ENCODE measurements at places on chromosomes 2 and 18.

DNA sequence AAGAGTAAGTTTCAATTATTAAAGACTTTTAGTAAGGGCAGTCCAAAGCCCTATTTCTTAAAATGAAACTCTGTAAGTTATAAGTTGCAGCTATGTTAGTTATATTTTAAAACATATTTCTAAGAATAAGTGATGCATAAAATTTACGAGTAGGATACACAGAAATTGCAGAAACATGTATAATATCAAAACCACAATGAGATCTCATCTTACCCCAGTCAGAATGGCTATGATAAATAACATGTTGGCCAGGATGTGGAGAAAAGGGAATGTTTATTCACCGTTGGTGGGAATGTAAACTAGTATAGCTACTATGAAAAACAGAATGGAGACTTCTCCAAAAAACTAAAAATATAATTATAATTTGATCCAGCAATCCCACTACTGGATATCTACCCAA lies 201.2 kb downstream of the CBLN2 start:
- no peak for DNase-seq

GRCh38 chr18:12035481-12035880 lies 54.2 kb downstream of the IMPA2 start:
- DNase-seq = no peak

GRCh38 chr2:219228041-219228910 lies 1.2 kb downstream of the ATG9A start:
- DNase-seq = no peak

GRCh38 chr2:7196883-7197282 lies 279.7 kb downstream of the RNF144A start:
- DNase-seq = no peak

- DNase-seq = no peak
These were observed 15.8 kb upstream of the RTTN start for GRCh38 chr18:70221156-70221914.

GRCh38 chr2:140711867-140712266 lies 1418.9 kb downstream of the LRP1B start:
- no peak for DNase-seq

GRCh38 chr18:49730951-49731391 lies 82.4 kb downstream of the ACAA2 start:
- no peak for DNase-seq

- DNase-seq = no peak
These were observed 16.9 kb downstream of the SH2D6 start for GRCh38 chr2:85435220-85435958.

GRCh38 chr2:118667964-118668363 lies 179.5 kb downstream of the EN1 start:
- DNase-seq = no peak

- no peak for DNase-seq
These were observed 15.4 kb upstream of the RMC1 start for GRCh38 chr18:23487738-23488570.

DNA sequence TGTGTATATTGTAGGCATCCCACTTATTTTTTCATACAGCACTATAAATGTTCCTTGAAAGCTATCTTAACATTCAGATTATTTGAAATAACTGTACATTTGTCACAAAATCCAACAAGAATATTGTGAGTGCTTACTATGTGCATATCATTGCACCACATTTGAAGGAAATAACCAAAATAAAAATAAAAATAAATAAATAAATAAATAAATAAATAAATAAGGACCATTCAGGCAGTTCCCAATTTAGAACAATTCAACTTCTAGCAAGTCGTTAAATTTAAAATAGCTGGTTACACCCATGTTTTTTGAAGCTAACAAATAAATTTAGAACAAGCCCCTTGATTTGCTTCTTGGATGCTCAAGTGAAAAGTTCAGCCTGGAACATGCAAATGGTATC lies 548.3 kb downstream of the ERBB4 start:
- no peak for DNase-seq

DNA sequence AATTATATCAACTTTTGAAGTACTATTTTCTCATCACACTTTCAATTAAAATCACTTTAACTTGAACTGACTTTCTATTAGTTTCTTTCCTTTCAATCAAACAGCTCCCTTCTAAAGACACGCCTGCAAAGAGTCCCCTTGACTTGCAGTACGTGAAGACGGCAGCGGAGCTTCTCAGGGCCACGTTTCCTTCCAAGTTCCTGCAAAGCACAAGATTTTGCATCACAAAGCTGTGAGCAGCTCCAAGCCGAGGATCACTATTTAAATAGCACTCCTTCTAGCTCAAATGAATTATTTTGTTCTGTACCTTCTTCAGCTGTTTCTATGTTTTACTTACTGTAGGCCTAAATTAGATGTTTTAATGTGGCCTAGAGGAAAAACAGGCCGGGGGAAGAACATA lies 30.8 kb downstream of the SH3YL1 start:
- DNase-seq = no peak

DNA sequence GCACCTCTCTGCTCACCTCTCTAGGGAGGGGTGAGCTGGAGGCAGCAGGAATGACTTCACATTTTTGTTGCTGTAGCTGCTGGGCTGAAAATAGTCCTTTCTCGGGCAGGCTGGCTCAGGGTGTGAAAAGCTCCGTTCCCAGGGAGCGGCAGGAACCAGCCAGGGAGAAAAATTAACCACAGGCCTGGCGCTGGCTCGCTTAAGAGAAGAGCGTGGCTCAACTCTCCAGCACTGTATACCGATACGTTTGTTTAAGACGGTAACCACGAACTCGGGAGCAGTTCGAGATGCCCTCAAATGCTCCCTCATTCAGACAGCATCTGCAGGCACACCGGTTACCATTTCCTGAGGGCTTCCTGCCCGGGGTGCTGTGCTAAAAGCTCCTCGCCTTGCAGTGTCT lies 129.6 kb downstream of the CELF4 start:
- no peak for DNase-seq

DNA sequence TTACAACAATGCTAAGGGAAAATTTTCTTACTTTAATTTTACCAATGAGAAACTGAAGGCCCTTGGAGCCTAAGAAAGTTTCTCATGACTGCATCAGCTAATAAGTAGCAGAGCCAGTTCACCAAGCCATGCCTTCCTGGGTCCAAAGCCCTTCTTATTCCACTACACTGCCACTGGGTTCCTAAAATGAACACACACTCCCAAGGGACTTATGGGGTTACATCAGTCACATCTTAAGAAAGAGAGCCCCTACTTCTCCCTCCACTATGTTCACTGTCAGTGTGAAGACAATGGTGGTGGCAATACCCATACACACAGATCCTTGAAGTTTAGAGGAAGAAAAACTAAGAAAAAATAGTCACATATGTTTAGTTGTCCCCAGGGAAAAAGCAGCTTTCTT lies 20.6 kb downstream of the MBD2 start:
- DNase-seq = no peak

GRCh38 chr2:120203251-120204021 lies 19.8 kb downstream of the TMEM185B start:
- no peak for DNase-seq

GRCh38 chr2:173153301-173153885 lies 77.7 kb downstream of the MAP3K20 start:
- no peak for DNase-seq

DNA sequence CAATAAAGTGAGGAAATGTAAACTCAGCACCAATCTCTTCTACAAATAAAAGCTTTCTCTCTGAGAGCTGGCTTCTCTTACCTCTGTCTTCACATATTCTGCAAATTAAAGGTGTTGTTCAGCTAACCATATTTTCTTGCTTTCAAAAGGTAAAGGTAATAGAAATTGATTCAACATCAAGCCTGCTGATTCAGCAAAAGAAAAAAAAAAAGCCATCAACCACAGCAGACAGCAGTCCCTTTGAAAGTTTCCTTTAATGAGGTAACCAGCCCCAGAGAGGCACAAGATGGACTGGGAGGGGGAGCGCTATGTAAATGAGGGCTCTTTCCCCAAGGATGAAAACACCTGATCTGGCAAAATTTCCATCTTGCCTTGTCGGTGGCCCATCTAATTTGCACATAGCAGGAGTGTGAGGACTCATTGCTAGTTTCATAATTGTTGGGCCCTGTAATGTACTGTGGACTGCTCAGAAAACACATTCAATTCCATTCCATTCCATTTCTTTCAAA lies 154.9 kb upstream of the SOX11 start:
- no peak for DNase-seq

DNA sequence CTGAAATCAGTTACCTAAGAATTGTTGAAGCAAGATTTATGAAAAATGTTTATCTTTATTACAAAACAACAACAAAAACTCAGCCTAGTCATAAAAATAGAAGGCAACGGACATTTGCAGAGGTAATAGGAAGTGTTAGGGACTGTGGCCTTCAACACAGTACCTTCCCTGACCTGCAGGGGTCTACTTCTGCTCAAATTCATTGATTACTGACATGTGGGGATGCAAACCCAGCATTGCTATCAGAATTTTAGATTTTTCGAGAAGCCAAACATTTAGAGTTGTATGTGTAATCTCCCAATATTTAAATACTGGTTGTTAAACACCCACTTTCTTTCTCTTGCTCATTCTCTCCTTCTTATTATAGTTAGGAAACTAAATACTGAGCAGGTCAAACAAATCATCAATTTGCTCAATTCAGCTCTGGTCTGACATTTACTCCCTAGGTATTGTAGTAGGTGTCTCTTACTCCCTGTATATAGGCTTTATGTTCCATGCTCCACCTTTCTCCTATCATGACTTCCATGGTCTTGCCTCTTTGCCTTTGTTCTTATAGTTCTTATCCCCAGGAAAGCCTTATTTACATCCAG lies 198.5 kb downstream of the UBE2E3 start:
- no peak for DNase-seq

DNA sequence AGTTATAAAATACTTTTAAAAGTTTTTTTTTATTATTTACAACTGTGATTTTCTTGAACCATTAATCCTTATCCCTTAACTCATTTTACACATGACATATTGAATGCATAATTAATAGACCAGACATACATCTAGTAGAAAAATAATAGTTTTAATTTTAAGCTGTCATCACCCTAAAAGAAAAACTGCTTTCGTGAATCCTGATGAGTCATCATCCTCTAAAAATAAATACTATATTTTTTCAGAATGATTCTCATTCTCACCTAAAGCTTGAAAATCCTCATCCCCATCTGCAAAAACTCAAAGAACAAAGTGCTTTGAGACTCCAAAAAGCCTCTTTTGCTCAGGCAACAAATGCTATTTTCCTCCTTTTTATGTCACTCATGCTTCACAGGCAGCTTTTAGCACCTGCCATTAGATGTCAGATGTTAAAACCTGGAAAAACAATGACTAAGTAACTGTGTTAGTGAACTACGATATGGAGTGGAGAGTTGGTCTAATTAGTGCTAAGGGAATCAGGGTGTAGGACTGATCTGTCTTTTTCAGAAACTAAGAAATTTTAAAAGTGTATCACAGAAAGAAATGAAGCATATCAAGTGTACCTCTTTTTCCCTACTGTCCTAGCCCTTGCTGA lies 297.6 kb downstream of the TMX3 start:
- DNase-seq = no peak

DNA sequence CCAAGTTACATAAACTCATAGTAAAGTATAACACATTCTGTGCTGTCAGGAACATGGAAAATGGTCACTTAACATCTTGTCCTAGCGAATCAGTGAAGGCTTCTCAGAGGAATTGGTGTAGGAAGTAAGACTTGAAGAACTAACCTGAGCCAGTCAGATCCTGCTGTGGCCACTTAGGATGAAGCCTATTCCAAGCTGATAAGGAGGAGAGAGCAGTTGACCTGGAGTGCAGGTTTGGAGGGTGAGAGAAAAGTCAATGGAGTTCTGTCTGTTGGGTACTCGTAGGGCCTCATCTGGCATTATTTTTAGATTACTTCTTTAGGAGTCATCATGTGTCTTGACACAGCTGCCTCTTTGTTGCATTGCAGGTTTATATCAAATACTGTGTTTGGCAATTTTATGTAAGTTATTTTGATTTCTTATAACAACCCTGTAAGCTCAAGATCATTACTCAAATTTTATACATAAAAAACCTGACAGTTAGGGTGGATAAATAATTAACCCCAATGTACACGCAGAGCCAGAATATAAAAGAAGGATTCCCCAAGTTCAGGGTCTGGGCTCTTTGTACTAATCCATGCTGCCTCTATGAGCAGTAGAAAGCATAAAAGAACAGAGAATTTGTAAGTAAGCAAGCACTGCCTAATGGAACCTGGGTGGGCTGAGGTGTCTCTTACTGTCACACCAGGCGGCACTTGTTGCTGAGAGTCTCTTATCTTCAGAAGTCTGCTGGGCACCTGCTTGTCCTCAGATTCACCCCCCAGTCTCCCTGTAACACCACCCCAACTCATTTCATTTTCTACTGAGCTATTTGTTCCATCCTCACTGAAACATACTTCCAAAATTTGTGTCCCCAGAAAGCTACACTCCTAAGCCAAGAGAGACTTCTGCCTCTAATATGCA lies 252.1 kb upstream of the NT5C1B start:
- no peak for DNase-seq

GRCh38 chr18:44651478-44651877 lies 29.2 kb upstream of the SETBP1 start:
- no peak for DNase-seq

DNA sequence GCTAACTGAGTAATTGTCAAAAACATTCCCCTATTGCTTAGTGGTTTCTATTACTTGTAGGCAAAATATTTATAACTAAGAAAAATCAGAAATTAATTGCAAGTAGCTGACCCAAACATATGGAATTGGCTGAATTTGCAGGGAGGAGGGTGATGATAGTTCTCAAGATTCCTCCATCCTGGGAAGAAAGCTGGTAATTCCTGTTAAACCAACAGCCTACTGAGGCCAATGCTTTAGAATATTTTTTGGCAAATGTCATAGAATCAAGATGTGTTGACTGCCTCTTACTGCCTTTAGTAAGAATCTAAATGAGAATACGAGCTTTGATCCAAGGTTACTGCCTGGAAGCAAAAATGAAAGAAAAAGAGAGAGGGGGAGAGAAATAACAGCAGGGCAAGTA lies 120.0 kb downstream of the COL6A3 start:
- DNase-seq = no peak

- peak; percentile 6 for DNase-seq
These were observed 605 bp downstream of the REV1 start for GRCh38 chr2:99489063-99489760.

- DNase-seq = no peak
These were observed 678.1 kb upstream of the SLC8A1 start for GRCh38 chr2:41129988-41130387.

- DNase-seq = no peak
These were observed 21.6 kb upstream of the ITM2C start for GRCh38 chr2:230843132-230843531.

DNA sequence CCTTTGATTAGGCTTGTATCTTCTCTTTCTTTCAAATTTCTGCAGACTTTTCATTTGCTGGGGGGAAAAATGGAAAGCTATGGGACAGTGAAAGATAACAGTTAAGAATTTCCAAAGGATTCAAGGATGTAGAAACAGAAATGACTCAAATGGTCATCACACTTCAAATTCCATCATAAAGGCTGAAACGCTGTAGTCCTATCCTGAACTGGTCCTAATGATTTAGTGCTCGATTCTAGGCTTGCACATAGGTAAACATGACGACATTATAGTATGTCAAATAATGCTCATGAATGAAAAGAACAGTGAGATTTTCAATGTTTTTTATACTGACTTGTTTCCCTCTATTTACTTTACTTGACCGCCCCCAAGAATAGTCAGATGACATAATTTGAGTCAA lies 15.7 kb upstream of the MMADHC start:
- DNase-seq = no peak
